Bladder microvascular endothelial cell (primary cell): ENCODE measurements at places on chromosomes 13 and 19. TPM values are rescaled to one million over a fixed set of nuclear protein-coding genes. Genes with fewer than 3 reads are reported as not detected.

The AMER2 gene
- total RNA-seq: not detected in 2 replicates

The PLIN5 gene
- total RNA-seq: 0.16 and 4.7 TPM in 2 replicates

The VSIG10L gene
- total RNA-seq: under 0.01 and 0.06 TPM in 2 replicates

The ACP5 gene
- total RNA-seq: 0.19 TPM in 1 of 2 replicates, not detected in the other

The FPR2 gene
- not detected in 2 replicates for total RNA-seq

The NLRP9 gene
- not detected in 2 replicates for total RNA-seq

The OLFM4 gene
- not detected in 2 replicates for total RNA-seq

The ZNF628 gene
- total RNA-seq: 0.81 and 1.8 TPM in 2 replicates

The ZNF471 gene
- 1.1 and 2.9 TPM in 2 replicates for total RNA-seq

The CEACAM8 gene
- not detected in 2 replicates for total RNA-seq

The SCGB2B2 gene
- total RNA-seq: 0.13 TPM in 1 of 2 replicates, not detected in the other

The ADGRL1 gene
- total RNA-seq: 0.65 and 10.7 TPM in 2 replicates

The DHRS12 gene
- total RNA-seq: 5.3 and 5.9 TPM in 2 replicates

The SLC7A10 gene
- not detected in 2 replicates for total RNA-seq

The ZNF135 gene
- total RNA-seq: 0.97 and 2.6 TPM in 2 replicates

The C19orf67 gene
- total RNA-seq: not detected in 2 replicates

The PRODH2 gene
- not detected in 2 replicates for total RNA-seq

The ISOC2 gene
- 38.4 and 40.0 TPM in 2 replicates for total RNA-seq

The NUFIP1 gene
- 1.1 and 2.9 TPM in 2 replicates for total RNA-seq

The C19orf73 gene
- total RNA-seq: 0.65 and 0.88 TPM in 2 replicates

The ZNF345 gene
- total RNA-seq: 1.8 and 4.8 TPM in 2 replicates

The KLK13 gene
- total RNA-seq: not detected in 2 replicates

The TDRD12 gene
- 0.13 and 0.16 TPM in 2 replicates for total RNA-seq

The ERCC5 gene
- total RNA-seq: 27.8 and 40.3 TPM in 2 replicates

The ATXN8OS gene
- not detected in 2 replicates for total RNA-seq

The ZNF835 gene
- 0.16 and 0.38 TPM in 2 replicates for total RNA-seq

The CCDC70 gene
- total RNA-seq: not detected in 2 replicates

The BRME1 gene
- total RNA-seq: 0.63 and 0.97 TPM in 2 replicates

The IQCN gene
- total RNA-seq: 0.16 and 0.31 TPM in 2 replicates

The TMC4 gene
- total RNA-seq: under 0.01 and 0.19 TPM in 2 replicates

The TOMM40 gene
- total RNA-seq: 40.5 and 54.6 TPM in 2 replicates

The SPTBN4 gene
- 0.06 TPM in 1 of 2 replicates, not detected in the other for total RNA-seq

The INSR gene
- 43.2 and 46.4 TPM in 2 replicates for total RNA-seq

The WDR88 gene
- total RNA-seq: not detected in 2 replicates

The CDC37 gene
- total RNA-seq: 313 and 340 TPM in 2 replicates

The SIGLEC10 gene
- not detected in 2 replicates for total RNA-seq
